Activated CD4-positive, alpha-beta T cell treated with anti-CD3 and anti-CD28 coated beads for 24 hours (primary cell): ENCODE measurements at places on chromosomes 5 and 9.

DNA sequence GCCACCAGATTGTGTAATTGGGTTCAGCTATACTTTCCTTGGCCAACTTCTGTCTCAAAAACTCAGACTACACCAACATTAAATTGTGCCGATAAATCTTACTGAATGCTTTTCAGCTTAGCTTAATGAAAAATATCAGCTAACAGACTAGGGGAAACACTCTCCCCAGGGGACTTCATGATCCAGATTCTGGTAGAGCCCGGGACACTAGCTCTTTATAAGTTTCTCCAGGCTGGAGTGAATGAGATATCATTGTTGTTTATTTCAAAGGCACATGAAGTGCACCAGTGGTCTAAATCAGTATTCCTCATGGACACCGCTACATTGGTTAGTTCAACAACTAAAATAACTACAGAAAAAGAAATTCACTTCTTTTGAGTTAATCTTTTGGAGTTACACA lies 10.5 kb upstream of the LHFPL2 start:
- no peak for DNase-seq

DNA sequence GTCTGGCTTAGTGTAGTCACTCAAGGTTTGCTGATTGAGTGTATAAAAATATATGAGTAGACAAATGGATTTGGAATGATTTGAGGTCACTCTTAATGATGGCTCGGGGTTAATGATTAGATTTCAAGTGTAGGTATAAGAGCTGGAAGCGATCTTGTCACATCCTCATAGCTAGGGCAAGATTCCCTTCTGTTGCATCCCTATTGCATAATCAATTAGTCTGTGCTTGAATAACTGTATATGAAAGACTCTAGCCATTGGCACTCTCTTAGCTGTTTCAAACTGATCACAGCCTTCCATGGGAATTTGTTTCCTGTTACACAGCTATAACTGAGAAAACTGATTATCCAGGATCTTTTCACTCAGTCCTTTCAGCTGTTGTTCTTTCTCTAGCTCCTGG lies 811.6 kb downstream of the TLE4 start:
- no peak for DNase-seq

DNA sequence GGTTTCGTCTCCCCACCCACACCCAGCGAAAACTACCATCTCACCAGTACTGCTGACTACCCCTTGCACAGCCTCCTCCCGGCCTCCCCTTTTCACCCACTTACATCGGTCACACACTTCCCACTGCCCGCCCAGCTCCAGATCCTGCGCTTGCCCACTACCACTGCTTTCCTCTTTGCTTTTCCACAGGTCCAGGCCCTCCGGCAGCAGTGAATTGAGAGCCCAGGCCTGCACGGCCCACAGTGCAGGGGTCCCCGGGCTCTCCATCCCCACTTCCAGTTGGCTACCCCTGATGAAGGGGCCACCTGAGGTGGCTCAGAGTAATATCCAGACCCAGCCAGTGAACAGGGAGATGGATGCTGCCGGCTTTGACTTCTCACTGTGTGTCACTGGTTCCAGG lies 120.2 kb upstream of the FSTL4 start:
- DNase-seq = no peak

DNA sequence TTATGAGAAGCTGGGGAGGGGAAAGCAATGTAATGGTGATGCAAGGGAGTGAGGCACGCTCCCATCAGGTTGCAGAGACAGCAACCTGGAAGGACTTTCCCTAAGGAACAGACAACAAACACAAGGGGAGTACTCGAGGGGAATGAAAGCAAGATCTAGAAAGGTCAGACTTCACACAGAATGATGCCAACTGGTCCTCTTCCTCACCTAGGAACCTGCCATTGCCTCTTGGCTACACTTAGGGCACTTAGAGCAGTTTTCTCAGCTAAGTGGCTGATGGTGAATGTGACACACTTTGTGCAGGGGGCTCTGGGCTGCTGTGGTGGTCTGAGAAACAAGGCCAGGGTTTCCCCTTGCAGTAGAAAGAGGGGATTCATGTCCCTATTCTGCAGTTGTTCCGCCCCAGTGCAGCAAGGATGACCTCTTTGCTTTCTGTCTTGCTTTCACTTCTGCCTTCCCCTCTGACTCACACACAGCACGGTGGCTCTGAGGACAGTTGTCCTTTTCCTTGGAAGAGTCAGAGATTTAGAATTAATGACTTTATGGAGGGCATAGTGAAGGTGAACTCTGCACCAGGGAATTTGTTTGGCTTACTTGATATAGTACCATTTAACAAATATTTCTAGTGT lies 394.0 kb upstream of the KLF4 start:
- no peak for DNase-seq

DNA sequence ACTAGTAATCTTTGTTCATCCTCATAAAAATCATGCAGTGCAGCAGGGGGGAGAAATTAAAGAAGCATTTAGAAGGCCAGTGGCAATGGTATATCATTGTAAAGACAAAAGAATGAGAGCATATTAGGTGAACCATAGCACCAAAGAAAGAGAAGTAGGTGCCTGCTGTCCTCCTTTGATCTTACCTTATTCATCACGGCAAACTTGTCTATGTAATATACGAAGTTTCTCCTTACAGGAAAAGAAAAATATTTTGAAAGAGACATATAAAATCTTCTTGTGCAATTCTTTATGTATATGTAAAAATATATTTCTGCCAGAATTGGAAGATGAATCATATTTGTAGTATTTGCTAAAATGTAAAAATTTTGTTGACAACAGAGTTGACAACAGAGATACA lies 411.3 kb upstream of the ARRDC3 start:
- no peak for DNase-seq

DNA sequence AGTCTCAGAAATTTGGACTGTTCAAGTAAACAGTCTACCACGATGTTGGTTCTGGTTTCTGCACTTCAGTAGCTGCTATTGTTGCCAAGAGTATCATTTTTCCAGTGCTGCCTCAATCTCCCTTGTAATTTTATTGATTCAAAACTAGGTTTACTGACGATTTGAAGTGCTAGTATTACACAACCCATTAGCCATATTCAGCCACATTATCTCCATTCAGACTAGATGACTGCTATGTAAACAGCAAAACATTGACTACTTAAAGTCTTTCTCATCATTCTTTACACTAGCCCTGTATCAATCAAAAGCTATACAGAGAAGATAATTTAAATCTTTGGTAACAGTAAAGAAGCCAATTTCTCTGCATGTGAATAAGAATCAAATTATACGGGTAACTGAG lies 102.0 kb upstream of the TSLP start:
- no peak for DNase-seq

- no peak for DNase-seq
These were observed 276.0 kb downstream of the FSTL4 start for GRCh38 chr5:133336121-133336968.

- DNase-seq = no peak
These were observed 51.2 kb upstream of the ARRDC3 start for GRCh38 chr5:91434348-91434747.

- no peak for DNase-seq
These were observed 357.8 kb downstream of the ICE1 start for GRCh38 chr5:5780253-5780652.

- DNase-seq = no peak
These were observed 84.2 kb downstream of the FBXO38 start for GRCh38 chr5:148467958-148468357.

GRCh38 chr5:129098488-129099183 lies 4.1 kb downstream of the ISOC1 start:
- no peak for DNase-seq

DNA sequence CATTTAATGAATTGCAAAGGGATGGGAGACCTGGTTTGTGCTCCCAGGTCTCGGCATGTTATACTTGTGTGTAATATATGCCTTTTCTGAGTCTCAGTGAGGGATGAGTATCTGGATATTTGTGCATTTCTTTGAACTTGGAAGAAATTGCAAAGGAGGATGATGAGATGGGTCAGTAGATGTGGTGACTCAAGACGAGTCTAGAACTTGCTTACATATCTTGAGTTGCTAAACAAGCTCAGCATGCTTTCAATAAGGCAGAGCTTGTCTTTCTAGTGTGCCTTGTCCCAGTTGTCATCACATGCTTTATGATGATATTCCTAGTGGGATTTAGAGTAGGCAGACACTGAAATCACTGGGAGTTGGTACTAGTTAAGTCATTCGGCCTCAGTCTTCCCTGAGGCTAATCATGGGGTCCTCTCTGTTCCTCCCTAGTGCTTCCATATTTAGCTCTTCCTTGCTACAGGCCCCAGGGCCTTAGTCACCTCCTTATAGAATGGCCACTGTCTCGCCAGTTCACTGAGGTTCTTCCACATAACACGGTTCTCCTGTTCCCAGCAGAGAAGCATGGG lies 222.3 kb downstream of the ARRDC3 start:
- no peak for DNase-seq

DNA sequence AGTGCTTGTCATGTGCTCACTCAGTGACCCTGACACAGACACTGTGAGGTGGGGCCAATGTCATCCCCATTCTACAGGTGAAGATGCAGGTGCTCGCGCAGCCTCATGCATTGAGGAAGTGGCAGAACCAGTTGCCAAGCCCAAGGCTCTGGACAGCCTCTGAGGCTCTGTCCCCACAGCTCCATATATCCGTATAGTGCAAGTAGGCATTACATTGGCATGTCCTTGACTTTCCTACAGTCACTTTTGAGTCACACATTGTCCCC lies 58.8 kb upstream of the ANGPTL2 start:
- DNase-seq = no peak

DNA sequence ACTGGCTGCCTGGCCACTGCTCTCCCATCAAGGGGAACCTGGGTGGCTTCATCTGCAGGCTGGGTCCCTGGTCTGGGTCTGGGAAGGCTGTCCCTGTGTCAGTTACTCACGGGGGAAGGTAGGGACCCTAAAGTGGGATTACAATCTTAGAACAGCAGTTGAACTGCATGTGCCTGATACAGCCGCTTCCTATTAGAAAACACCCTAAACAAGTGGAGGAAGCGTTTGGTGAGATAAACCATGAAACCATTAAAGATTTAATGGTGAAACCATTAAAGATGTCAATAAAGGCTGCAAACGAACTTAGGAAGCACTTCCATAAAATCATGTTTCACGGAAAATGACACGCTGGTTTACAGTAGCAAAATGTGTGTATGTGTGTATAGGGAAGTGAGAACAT lies 2.5 kb upstream of the GFI1B start:
- no peak for DNase-seq

- no peak for DNase-seq
These were observed 274.5 kb downstream of the RFX3 start for GRCh38 chr9:3251309-3251708.

- no peak for DNase-seq
These were observed 86.5 kb upstream of the ANKRD55 start for GRCh38 chr5:56319526-56320181.

DNA sequence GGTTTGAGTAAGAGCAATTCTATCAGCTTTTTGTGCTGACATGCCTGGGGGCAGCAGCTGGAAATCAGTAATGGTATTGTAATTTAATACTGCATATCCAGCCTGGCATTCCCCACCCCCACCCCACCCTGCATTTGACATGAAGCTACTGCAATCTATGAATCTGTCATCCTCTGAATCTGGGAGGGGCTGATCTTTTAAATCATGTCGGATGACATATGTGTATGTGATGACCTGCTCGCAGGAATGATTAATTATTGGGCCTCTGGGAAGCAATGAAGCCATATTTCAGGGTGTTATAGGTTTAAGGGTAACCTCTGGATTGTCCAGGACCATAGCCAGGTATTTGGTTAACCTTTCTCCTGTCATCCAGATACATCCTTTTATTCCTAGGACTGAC lies 64.6 kb upstream of the RASGRF2 start:
- no peak for DNase-seq

DNA sequence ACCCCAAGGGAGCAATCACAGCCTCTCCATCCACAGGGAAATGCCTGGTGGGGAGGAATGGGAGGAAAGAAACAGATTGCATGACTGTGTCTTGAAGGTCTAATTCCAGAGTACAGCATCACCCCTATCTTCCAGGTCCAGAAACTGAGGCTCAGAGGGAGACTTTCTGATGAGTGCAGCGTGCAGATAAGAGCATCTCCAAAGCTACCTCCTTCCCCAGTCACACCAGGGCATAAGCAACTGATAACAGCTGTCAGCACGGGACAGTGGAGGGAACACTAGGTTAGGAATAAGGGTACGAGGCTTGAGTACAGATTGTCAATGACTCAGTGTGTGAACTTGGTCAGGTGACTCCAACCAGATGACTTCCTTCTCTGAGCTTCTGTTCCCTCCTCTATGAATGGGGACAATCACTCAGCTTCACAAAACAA lies 126.9 kb downstream of the KCNIP1 start:
- no peak for DNase-seq

DNA sequence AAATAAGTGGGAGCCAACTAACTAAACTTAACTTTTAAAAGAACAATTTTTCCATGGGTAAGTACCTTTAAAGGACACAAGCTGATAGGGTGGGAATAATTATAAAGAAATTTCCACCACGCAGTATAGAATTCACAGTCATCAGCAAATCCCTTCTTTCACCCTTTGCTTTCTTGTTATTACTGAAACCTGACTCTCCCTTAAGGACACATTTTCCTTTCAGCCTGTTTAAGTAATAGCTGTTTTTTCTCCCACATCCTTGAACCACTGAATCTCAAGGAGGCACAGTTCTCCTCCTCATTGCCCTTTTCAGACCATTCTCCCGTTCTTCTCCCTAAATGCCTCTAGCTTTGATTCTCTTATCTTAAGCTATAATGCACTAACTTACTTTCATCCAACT lies 6.3 kb downstream of the C5orf15 start:
- DNase-seq = no peak

GRCh38 chr5:135873831-135874230 lies 21.8 kb downstream of the IL9 start:
- no peak for DNase-seq

- no peak for DNase-seq
These were observed 80.9 kb downstream of the YIPF5 start for GRCh38 chr5:144089401-144090021.

- DNase-seq = no peak
These were observed 18.8 kb downstream of the UGCG start for GRCh38 chr9:111915425-111915758.

- no peak for DNase-seq
These were observed 284.6 kb downstream of the MRPS30 start for GRCh38 chr5:45093377-45093776.

GRCh38 chr9:75691408-75691807 lies 199.1 kb upstream of the PCSK5 start:
- no peak for DNase-seq

- DNase-seq = no peak
These were observed 74.9 kb downstream of the FBXL7 start for GRCh38 chr5:15574806-15575325.

- DNase-seq = no peak
These were observed 11.8 kb upstream of the BTNL9 start for GRCh38 chr5:181028032-181028819.
